ENCODE measurements at places on chromosomes 3 and 15.

DNA sequence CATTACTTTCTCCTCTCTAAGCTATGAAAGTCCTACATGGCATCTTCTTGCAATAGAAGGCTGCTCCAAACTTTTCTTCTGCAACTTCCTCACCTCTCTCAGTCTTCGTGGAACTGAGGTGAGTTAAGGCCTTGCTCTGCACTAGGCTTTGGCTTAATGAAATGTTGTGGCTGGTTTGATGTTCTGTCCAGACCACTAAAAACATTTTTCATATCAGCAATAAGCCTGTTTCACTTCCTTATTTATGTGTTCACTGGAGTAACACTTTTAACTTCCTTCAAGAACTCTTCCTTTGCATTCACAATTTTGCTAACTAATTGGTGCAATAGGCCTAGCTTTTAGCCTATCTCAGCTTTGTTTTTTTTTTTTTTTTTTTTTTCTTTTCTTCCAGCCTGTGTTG lies 335.3 kb upstream of the NECTIN3 start:
- no peak for DNase-seq

DNA sequence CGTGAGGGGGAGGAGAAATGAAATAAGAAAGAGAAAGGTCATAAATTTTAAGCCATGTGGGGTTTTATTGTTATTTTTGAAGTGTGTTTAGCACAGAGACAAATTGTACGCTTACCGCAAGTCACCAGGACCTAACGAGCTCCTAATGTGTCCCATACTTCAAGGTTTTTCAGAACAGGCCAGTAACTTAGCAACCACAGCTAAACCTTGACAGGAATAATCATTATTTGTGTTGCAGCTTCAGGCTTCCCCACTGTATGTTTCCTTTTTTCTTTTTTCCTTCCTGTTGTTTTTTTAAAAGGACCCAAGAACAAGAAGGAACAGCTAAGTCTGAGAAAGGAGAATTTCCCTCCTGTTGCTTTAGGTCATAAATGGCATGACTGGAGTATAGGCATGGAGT lies 160.8 kb downstream of the TUSC7 start:
- DNase-seq = no peak

DNA sequence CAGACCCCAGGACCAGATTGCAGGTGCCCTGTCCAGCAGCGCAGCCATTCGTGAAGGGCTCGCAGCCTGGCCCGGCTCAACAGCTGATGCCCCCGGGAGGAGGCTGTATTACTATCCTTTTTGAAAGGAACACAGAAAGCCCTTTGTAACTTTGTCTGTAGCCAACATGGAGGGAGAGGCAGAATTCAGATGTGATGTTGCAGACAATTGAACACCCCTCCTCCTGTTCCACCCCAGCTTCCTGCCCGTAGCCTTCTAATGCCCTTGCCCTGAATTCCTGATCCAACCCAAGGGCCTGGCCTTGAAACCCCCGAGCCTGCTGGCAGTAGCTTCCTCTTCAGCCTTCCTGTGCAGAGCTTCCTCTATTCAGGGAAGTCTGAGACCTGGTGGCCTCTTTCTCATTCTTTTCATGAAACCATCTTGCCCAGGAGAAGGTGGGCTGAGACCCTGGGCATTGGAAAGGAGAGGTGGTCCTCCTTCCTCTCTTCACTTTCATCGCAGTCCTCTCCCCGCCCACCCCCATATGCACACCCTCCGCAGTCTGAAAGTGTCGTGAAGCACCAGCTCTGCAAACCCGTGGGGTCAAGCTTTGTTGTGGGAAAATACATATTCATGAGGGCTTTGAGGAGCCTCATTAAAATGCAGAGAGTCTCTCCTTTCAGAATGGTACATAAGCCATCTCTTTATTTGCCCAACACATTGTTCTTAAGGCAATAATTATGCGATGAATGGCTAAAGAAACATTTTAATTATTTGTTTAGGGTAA lies 109.2 kb downstream of the APBA2 start:
- no peak for DNase-seq

DNA sequence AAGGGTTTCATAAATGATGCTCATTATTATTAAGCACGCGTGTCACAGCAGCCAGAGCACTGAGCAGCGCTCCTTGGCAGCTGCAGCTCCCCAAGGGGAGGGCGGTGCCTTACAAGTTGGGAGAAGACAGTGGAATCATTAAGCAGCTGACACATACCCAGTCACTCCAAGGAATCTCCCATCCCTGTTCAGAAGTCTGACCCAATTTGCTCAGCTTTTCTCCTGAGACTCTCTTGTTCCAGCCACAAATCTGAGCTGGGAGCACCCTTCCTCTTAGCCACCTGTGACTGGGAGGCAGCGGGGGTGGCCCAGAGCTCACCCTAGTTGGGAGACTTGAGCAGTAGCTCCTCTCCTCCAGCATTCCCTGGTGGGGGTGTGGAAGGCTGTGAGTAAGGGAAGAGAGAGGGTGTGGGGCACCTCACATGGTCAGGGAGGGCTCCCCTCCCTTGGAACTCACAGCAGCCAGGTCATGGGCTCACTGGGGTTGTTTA lies 64.3 kb downstream of the DUT start:
- no peak for DNase-seq

DNA sequence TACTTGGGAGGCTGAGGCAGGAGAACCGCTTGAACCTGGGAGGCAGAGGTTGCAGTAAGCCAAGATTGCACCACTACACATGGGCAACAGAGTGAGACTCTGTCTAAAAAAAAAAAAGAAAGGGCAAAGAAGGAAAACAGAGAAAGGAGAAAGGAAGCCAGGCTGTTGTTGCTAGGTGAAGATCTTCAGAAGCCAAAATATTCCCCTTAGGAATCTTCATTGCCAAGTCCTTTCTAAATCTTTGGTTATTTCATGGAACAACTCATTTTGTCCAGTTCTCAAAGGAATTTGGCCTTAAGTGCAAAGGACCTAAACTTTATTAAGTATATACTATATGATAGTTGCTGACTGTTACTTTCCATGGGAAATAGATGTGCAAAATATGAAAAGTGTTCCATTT lies 59.2 kb upstream of the OSBPL11 start:
- DNase-seq = no peak

DNA sequence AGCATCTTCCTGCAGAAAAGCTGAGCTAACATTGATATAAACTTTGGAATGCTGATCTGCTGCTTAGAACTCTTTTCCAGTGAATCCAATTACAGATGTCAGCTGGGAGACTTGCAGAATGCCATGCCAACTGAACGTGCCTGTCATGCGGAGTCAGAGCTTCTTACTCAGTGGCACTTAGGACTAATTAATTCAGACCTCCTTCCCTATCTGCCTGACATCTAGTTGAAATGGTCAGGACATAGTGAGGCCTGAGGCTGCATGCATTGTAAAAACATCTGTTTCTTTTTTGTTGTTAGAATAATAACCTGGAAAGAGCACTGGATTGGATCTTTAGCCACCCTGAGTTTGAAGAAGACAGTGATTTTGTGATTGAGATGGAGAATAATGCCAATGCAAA lies 112.6 kb downstream of the USP13 start:
- no peak for DNase-seq

GRCh38 chr3:183868796-183869195 lies 15.9 kb downstream of the PARL start:
- no peak for DNase-seq

DNA sequence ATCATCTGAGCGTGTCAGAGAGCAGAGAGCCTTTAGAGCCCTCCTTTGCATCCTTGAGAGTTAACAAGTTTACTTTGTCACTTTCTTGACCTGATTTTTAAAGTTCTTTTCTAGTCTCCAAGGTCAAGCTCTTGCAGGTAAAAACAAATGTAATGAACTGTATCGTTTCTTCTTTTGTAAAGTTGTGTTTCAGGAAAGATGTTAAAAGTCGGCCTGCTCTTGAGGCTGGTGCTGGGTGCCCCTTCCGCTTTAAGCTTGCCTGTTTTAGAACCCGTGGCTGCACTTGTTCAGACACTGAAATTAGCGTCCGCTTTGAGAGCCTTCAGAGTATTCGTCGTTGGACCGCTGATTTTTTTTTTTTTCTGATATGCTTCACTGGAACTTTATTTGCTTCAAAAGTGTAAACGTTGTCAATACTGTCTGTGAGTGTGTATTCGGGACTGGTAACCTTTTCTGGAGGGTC lies 52.6 kb upstream of the ULK4 start:
- no peak for DNase-seq

- no peak for DNase-seq
Observed at GRCh38 chr3:114565216-114565615, 271.4 kb downstream of the TIGIT start.

DNA sequence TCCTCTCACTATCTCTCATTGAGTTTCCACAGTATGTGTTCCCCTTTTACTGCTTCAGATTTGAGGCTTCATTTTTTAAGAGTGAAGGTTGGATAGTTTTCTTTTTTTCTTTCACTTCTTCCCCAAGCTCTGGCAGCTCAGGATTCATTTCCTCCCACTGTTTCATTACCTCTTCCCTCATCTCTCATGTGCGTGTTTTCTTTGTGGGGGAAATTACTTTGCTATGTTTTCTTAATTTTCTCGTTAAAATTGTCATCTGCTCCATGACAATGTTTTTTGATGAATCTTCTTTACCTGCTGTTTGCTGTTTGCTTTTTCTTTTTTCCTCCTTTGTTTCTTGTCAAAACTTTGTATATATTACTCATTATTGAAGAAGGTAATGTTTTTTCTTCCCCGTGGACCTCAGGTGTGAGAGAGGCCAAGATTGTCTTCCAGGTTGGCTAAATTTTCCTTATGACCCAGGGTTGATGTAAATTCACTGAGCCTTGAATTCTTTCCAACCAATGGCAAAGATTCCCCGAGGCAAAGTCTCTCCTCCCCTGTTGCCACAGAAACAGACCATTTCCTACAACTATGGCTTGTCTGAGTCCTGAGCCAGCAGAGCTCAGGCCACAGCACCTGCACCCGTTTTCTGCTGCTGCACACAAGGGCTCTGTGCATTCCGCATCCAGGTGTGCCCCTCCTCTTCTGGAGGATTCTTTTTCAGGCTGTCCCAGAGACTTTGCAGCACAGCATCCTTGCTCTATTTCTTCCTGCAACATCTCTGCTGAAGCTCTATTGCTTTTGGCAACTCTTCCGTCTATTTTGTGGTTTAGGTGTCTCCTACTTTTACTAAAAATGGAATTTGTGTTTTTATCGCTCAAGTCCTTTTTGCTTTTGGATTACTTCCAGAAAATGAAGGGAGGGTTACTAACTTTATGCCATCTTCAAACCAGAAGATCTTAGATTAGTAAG lies 66.1 kb downstream of the NOX5 start:
- DNase-seq = no peak

GRCh38 chr3:128188956-128189355 lies 35.7 kb downstream of the EEFSEC start:
- no peak for DNase-seq

DNA sequence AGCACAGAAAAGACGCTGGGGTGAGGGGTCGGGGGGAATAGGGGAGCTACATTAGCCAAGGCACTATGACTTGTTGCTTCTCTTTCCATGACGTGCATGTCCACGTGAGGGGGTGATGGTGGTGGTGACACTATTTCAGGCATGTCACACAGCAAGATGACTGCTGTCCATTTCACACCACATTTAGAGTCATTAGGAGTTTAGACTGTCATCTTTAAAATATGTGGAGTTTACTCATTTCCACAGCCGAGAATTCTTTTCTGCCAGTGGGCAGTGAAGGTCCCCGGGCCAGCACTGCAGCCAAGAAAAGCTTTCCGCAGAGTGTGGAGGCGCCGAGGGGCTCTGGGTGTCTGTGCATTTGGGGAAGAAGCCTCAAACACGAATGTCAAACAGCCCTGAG lies 954 bp upstream of the DGKG start:
- no peak for DNase-seq

- DNase-seq = no peak
Observed at GRCh38 chr3:53085476-53085875, 39.6 kb upstream of the SFMBT1 start.

DNA sequence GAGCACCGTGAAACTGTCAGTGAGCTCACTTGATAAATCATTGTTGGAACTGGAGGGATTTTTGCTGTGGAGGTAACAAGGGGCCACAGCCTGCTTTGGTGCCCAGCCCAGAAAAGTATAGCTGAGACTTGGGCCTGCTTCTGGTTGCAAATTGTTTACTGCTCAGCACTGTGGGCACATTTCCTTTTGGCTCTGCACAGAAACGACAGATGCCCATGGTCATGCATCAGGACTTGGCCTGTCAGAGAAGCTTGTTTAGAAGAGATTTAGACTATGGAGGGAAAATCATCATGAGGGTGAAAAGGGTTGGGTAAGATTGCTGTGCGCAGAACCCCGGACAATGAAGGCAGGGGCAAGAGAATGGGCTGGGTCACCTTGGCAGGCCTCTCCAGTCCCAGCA lies 286.1 kb upstream of the CTNNB1 start:
- no peak for DNase-seq

- no peak for DNase-seq
Observed at GRCh38 chr3:11956781-11957180, 47.4 kb upstream of the SYN2 start.

DNA sequence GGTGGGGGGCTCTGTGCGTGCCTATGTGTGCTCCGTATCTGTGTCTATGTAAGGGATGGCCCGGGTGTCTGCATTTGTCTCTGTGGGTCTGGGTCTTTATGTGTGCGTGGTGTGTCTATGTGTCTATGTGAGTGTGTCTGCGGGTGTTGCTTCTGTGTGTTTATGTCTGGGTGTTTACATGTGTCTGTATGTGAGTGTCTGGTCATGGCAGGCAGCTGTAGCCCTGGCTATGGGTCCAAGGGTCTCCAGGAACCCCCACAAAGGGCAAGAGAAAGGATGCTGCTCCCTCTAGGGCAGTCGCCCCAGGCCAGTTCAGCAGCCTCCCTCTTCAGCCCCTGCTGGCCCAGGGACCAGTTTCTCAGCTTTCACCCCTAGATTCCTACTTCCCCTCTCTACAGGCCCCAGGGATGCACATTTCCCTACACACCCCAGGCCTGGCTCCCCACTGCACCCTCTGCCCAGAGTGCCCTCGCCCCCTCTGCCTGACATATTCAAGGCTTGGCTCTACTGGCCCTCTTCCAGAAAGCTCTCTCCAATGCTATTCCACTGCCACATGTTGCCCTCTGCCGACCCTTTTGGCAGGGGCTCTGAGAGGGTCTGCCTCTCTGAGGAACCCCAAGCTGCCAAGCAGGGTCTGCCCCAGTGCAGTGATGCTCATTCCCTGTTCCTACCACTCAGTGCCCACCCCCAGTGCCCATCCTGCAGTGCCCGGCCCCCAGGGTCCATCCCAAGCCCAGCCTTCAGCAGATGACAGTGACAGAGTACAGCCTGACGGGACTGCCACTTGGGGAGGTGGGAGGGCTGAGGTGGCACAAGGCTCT lies 1.0 kb upstream of the MYL3 start:
- no peak for DNase-seq

GRCh38 chr3:52367891-52368880 lies 52.1 kb downstream of the DNAH1 start:
- no peak for DNase-seq

- no peak for DNase-seq
Observed at GRCh38 chr3:69129531-69129930, 7.1 kb upstream of the LMOD3 start.
